Cerebellar nuclear complex (tissue), 1 donor: ENCODE measurements at places on chromosomes 16 and 17.

GRCh38 chr17:2978116-2978515 is 85.3 kb downstream of the OR1D5 start:
- DNase-seq: no peak

GRCh38 chr17:49946964-49947584 is 21.9 kb upstream of the DLX4 start:
- no peak for DNase-seq

- no peak for DNase-seq
Measured at GRCh38 chr17:17087424-17088015, 45.3 kb downstream of the MPRIP start.

DNA sequence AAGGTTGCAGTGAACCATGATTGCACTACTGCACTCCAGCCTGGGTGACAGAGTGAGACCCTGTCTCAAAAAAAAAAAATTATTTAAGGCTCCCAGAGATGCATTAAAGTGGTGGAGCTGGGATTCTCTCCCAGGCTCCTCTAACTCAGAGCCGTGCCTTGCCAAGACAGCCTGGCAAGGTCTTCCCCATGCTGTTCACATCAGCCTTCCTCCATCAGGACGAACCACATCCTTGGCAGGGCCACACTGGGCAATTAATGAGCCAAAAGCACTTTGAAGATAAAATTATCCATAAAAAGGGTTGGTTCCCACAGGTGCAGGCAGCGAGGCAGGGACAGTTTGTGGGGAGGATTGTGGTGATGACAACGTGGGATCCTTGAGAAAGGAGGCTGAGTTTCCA is 19.8 kb upstream of the BBS2 start:
- no peak for DNase-seq

DNA sequence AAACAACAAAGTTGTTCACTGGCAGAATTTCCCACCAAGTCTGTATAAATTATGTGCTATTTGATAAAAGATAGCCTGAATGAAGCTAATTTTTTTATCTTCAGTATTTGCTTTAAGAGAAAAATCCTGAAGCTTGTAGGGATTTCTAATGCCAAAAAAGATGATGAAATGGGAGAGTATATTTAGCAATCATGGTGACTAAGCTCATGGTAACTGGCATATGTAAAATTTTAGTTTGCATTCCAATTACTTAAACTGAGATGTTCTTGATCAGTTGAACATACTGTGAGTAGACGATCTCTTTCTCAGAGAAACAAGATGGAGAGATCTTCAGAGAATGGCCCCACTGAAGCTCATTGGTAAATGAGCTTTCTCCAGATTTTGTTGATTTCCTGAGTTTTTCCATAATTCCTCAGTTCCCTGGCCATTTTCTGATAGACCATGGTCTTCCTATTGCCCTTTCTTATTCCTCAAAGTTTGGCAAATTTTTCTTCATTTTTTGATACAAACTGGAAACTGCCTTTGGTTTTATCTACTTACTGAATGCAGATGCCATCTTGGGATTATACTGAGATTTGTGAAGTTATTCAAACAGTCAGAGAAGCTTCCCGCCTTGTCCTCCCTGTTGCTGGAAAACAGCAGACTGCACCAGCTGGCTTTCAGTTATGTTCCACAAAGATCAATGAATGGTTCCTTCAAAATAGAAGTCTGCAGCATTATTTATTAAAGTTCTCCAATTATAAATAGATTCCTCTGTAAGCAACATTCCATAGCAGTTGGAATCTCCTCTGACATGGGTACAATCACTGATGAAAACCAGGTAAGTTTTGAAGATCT is 68.3 kb upstream of the ALOX12 start:
- DNase-seq: no peak

- no peak for DNase-seq
Measured at GRCh38 chr16:2040787-2041522, 6.7 kb downstream of the NTHL1 start.

GRCh38 chr16:24540602-24541210 is 1.3 kb downstream of the RBBP6 start:
- no peak for DNase-seq

DNA sequence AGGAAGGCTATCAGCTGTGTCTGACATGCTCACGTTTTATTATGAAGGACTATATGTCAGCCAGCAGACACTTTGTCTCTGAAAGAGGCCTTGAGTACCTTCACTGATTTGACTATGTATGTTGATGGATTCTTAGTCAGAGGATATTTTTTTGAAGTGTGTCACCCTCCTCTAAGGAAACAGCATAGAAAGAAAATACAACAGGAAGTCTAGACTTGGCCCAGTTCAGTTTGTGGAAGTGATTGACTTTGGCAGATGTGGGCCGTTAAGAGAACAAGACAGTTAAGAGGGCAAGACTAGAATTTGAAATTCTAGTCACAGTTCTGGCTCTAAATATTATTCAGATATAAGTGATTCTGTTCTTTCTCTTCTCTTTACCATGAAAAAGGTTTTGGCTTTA is 471.5 kb downstream of the CDH8 start:
- DNase-seq: no peak

DNA sequence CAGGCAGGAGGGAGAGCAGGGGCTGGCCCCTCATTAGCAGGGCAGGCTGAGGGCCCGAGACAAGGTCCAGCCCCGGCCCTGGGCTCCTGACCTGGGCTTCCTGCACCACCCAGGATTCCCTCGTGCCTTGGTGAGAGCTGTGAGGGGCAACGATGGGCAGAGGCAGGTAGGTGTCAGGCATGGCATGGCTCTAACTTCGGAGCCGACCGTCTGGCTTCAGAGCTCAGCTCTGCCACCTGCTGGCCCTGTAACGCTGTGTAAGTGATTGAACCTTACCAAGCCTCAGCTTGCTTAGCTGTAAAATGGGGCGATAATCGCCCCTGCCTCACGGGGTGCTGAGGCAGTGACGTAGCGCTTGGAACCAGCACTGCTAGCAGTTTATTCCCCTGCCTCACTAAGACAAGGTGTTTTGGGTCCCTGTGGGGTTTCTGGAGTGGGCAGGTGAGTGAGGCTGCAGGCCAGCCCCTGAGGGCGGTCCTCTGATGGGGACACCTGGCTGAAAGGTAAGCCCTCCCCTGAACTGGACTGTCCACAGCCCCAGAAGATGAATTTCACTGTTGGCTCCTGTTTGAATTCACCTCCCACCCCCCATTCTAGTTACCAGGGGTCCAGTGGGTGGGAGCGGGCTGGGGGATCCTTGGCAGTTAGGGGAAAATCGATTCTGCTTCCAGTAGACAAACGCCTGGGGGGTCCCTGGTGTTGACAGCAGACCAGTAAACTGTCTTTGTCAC is 184.8 kb upstream of the GSE1 start:
- DNase-seq: no peak

DNA sequence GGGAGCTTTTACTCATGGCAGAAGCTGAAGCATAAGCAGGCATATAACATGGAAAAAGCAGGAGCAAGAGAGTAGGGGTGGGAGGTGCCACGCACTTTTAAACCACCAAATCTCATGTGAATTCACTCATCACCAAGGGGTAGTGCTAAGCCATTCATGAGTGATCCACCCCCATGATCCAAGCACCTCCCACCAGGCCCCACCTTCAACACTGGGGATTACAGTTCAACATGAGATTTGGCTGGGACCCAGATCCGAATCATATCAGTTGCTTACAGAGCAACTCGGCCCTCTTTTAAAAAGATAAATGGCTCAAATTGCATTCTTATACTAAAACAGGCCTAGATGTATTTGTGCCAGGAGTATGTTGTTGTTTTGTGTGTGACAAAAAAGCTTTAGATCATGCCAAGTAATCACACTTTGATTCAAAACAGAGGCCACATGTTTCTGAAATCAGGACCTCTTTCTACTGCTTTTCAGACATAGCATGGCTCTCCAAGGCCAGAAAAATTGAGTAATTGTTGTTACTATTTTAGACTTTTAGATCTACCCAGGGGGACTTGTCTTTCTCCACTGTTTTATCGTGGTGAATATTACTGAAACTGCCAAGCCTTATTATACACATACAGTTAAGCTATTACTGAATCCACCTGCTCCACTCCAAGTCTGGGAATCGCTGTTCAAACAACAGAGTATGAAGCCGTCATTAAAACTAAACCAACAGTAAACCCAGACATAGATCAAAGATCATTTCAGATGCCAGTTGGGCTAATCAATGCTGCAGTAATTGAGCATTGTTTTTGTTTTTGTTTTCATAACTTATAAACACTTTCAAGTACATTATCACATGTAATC is 163.3 kb downstream of the KCNJ2 start:
- DNase-seq: no peak

DNA sequence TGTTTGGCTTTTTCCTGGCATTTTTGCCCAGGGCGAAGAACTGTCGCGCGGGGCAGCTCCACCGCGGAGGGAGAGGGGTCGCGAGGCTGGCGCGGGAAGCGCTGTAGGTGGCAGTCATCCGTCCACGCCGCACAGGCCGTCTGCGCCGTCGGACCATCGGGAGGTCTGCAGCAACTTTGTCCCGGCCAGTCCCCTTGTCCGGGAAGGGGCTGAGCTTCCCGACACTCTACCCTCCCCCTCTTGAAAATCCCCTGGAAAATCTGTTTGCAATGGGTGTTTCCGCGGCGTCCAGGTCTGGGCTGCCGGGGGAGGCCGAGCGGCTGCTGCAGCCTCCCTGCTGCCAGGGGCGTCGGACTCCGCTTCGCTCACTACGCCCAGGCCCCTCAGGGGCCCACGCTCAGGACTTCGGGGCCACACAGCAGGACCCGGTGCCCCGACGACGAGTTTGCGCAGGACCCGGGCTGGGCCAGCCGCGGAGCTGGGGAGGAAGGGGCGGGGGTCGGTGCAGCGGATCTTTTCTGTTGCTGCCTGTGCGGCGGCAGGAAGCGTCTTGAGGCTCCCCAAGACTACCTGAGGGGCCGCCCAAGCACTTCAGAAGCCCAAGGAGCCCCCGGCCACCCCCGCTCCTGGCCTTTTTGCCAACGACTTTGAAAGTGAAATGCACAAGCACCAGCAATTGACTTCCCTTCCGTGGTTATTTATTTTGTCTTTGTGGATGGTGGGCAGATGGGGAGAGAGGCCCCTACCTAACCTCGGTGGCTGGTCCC is 2.3 kb upstream of the CBX4 start:
- DNase-seq: no peak

- DNase-seq: no peak
Measured at GRCh38 chr16:19601083-19601976, 45.8 kb downstream of the VPS35L start.

DNA sequence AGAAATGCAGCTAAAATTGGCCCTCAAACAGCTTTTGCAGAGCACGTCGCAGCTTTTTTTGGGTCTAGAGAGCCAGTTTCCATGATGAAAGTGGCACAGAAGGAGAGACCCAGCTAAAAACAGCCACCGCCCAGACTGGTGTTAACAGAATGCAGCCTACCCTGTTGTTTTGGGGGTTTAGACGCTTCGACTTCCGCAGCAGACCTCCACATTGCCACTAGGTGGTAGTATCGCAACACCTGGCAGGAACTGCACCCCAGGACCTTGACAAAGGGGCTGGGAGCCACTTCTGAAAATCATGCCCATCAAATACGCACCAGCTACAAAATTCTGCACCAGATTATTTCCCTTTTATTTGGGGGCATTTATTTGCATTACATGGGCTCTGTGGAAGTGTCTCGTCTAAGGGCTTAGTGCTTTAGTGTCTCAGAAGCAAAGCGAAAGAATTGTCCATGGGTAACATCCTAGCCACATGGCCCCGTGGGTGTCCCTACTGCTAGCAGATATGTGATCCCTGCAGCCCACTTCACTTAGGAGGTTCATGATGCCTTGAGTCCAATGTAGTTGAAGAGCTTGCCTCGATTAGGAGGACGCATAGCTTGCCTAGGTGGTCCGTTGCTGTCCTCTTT is 167.1 kb downstream of the HAPSTR1 start:
- DNase-seq: no peak

DNA sequence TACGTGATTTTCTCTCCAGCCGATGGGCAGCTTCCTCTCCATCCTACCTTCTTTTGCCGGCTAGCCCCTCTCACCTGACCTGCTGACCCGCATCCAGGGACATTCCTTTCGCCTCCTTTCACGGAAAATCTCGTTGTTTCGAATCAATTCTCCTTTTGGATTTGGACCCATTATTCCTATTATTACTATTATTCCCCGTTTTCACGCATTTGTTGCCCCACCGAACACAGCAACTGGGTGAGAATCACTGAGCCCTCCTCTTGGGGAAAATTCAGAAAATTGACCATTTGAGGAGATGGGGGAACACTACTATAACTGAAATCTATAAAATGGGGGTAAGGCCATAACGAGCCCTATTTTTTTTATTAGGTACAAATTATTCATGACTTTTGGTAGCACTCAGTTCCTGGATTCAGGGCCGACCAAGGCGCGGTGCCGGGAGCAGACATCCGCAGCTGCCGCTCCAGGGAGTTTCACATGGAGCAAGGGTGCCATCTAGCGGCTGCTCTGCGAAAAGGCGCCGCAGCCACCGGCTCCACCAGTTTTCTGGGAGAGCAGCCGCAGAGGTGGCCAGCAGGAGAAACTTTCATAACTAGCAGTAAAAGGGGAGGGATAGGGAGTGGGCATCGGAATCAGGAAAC is 3.3 kb upstream of the HOXB8 start:
- peak; percentile 29 for DNase-seq

DNA sequence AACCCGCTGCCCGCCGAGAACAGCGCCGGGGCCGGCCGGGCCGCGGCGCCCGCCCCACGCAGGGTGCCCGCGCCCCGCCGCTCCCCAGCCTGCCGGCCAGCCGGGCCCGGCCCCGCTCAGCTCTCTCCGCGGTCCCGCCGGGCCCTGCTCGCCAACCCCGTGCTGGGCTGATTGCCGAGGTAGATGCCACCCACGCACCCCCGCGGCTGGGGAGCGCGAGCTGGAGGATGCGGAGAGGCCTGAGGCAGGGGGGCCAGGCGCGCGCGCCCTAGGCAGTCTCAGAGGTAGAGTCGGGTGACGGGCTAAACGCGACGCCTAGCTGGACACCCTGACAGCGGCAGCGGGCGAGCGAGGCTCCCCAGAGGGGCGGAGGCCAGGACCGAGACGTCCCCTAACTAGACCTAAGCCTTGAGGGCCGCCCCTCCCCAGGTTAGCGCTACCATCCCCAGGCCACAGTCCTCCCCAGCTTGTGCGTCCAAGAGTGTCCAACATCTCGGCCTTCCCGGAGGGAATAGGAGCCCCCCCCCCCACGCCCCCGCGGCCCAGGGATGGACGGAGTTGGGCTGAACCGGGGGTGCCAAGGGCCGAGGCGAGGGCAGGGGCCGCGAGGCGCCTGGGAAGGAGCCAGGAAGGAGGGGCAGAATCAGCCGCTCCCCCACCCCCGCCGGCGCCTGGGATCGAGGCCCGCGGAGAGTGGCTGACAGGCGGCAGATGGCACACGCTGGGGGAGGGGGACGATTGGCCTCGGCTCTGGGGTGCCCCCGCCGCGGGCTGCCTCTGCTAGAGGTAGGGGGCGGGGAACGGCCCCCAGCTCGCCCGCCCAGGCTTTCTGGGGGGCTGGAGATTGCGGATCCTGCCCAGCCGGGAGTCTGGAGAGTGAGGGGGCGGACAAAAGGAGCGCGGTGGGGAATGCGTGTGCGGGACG is 2.5 kb upstream of the ZNF423 start:
- DNase-seq: no peak
